Stimulated activated CD8-positive, alpha-beta memory T cell treated with anti-CD3 and anti-CD28 coated beads, Interleukin-15, amount 100 ng/mL, for 1 hour (primary cell): ENCODE measurements at places on chromosomes 11 and 22.
A peak's percentile ranks its signal among the peaks of the same experiment; 100 is the strongest.

DNA sequence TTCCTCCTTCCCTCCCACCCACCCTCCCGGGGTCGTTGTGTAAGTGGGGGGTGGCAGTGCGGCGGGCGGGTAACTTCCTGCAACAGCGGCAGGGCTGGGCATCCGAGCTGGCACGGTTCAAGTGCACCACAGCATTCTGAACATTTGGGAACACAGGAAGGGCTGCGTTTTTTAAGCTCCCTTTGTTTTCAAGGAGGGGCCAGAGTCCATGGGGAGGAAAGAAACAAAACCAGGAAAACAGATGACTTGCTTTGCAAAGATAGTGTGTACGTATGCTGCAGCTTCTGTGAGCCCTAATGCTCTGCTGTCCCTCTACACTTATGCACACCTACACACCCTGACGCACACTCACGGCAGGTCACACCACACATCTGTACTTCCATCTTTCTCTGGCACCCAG, 152.5 kb downstream of the FBXO7 start:
- no peak for DNase-seq

- no peak for DNase-seq
Observed at GRCh38 chr11:102911758-102912481, 37.1 kb upstream of the MMP12 start.

DNA sequence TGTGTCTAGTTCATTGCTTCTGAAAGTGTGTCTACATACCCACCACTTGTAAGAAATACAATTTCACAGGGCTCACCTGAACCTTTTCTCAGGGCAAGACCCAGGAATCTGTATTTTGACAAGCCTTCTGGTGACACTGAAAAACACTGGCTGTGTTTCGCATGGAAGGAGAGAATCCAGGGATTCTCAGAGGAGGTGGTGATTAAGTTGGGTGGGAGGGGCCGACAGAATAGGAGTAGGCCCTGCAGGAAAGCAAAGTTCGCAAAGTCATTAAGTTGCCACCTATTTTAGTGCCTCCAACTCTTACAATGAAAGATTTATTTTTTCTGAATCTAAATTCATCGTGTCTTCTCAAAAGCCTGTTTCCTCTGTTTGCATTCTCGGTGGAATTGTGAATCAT, 186.8 kb downstream of the FAT3 start:
- DNase-seq = no peak

- no peak for DNase-seq
Observed at GRCh38 chr22:49299821-49300231, 527.8 kb downstream of the BRD1 start.

DNA sequence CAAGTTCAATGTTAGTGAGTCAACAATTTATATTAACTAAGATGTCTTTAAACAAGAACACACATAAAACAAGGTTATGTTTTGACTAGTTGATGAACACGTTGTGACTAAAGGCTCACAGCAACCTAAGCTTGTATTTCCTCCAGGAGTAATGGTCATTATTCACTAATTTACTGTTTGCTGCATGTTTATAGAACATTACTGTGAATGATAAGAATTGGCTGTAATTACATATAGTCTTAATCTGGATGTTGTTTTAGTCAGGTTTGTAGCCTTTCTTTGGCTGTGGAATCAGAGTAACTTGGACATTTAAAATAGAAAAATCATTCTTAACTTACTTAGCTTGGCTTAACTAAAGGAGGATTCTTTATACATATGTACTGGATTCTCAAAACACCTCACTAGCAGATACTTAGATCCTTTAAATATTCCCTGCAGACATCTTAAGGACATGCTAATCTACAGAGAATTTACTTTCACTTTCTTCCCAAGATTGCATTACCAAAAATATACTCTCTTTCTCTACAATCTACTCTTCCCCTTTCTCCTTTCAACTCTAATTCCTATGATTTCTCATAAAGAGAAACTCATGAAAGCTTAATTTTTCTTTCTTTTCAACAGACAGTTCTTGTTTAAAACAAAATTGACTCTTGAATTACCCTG, 319.7 kb upstream of the CTSC start:
- DNase-seq = no peak

- no peak for DNase-seq
Observed at GRCh38 chr11:102253020-102253715, 64.1 kb upstream of the BIRC3 start.

DNA sequence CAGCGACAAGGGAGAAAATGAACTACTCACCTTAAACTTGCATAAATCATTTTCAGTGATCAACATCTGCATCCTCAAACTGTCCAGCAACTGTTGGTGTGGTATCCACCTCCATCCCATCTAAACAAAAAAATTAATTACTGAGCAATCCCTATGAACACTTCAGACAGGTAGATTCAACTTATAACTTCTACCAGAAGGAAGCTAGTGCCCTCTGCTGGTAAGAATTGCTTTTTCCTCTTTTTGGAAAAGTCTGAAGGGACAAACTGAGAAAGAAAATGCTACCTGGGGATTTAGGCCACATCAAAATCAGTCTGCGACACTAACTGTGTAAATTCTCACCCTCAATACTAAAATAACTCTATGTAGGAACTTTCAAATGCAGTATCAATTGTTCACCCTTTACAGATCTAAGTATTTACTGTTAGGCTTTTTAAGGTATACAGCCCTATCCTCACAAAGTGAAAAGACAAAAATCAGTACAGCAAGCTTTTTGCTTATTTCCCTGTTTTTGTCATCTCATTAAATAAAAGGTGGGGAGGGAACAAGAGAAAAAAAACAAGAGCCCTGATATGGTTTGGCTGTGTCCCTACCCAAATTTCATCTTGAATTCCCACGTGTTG, 17.9 kb downstream of the CLNS1A start:
- DNase-seq = no peak

GRCh38 chr22:30193031-30193775, 53.4 kb downstream of the LIF start:
- DNase-seq = no peak

DNA sequence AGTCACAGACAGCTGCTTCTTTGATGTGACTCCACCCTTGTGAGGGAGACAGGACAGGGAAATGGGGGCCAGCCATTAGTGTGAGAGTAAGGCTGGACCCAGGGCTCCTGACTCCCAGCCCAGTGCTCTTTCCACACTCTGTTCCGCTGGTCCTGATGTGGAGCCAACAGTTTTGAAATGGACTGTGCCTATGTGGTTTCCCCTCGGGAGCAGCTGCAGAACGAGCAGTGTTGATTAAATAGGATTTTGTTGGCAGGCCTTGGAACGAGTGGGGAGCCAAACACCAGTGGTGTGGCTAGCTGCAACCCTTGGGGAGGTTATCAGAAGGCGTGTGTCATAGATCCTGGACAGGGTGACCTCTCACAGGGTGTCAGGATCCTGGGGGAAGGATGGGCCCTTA, 66.5 kb upstream of the AMPD3 start:
- DNase-seq = no peak

GRCh38 chr11:36510594-36510942, 496 bp upstream of the TRAF6 start:
- no peak for DNase-seq

DNA sequence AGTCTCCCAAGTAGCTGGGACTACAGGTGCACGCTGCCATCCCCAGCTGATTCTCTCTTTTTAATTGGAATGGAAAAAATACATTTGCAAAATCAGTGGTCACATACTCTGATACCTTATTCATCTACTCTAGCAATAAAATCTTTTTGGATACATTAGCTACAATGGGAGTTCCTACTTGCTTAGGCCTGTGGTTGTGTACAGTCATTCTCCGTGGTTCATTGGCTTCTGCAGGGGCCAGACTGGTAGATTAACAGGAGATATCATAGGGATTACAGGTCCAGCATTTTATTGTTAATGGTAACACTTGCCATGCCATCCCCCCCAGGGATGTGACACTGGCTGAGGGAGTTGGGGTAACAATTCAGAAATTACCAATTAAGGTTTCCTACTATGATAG, 140.0 kb downstream of the ADAMTS15 start:
- no peak for DNase-seq

- no peak for DNase-seq
Observed at GRCh38 chr11:123145661-123146060, 49.4 kb downstream of the CLMP start.

DNA sequence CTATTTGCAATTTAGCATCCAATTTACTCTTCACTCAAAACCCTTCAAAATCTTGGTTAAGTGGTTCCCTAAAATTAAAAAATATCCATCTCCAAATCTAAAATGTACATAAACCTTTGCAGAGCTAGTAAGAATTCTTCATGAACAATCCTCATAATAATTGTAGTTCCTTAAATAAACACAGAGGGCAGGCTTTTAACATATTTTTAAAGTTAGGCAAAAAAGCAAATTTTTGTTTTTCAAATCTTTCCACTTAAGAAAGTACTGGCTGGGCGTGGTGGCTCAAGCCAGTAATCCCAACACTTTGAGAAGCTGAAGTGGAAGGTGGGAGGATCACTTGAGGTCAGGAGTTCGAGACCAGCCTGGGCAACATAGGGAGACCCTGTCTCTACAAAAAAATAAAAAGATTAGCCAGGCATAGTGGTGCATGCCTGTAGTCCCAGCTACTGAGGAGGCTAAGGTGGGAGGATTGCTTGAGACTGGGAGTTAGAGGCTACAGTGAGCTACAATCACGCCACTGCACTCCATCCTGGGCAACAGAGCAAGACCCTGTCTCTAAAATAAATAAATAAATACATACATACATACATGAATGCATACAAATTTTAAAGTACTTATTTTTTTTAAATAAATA, 25.1 kb upstream of the PLAAT3 start:
- no peak for DNase-seq

GRCh38 chr11:94546886-94547285, 3.2 kb downstream of the FUT4 start:
- DNase-seq = no peak

DNA sequence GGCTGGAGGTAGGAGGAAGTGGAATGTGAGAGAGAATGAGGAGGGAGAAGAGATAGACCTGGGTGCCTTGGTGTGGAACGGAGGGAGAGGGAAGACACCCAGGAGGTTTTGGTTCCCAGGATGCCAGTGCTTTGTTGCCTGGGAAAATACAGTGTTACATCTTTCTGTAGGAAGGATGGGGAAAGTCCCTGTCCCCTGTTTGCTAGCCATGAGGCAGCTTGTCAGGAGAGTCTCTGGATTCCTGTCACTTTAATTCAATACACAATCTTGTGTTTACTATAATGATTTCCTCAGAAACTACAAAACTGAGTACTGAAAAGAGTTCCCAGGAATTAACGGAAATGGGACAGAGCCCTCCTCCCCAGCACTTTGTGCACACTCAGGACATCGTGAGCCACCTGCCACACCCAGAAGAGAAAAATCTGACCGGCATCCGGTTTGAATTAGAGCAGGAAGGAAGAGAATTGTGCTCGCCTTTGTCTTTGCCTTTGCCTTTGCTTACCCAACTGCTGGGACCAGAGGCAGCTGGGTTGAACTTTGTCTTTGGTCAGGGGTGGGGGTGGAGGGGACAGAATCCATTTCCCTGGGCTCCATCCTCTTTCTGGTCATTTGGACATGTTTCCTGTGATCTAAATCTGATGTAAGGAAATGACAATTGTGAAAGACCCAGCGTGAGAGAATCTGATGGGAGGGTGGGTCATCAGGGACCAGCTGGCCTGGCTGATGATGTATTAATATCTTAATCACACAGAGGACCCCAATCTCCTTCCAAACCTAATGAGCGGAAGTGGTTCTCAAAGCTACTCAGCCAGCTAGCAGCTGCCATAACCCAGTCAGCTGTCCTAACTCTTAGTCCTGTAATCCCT, 1.3 kb upstream of the LIMK2 start:
- no peak for DNase-seq

- no peak for DNase-seq
Observed at GRCh38 chr11:120211522-120212258, 858 bp downstream of the OAF start.

- no peak for DNase-seq
Observed at GRCh38 chr22:20647586-20648305, 126.2 kb upstream of the SERPIND1 start.

- DNase-seq = no peak
Observed at GRCh38 chr11:117794772-117795629, 2.0 kb downstream of the DSCAML1 start.

DNA sequence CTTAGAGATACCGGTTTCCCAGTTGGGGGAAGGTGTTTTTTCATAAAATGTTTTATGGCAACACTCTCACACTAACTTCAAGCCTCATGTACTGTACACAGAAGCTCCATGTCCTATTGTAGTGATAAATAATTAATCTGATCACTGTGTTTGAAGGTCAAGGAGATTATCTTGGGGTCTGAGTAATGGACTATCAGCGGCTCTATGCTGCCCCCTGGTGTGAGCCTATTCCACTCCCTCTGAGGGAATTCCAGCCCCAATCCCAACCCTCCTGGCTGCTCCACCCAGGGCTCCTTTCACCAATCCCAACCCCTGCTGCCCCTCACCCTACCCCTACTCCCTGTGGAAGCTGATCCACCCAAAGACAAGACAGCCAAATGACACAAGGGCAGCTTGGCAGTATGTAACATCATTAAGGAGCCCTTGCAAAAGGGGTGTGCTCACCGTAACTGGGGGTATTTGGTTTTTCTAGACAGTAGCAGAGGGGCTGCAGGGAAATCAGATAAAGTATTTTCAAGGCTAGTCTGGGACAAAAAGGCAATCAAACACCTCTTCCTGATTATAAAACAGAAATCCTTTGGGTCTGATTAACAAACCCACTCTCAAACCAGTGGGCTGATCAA, 22.3 kb downstream of the HPS4 start:
- DNase-seq = peak; percentile 15

GRCh38 chr11:1330473-1330872, 21.0 kb upstream of the TOLLIP start:
- no peak for DNase-seq

DNA sequence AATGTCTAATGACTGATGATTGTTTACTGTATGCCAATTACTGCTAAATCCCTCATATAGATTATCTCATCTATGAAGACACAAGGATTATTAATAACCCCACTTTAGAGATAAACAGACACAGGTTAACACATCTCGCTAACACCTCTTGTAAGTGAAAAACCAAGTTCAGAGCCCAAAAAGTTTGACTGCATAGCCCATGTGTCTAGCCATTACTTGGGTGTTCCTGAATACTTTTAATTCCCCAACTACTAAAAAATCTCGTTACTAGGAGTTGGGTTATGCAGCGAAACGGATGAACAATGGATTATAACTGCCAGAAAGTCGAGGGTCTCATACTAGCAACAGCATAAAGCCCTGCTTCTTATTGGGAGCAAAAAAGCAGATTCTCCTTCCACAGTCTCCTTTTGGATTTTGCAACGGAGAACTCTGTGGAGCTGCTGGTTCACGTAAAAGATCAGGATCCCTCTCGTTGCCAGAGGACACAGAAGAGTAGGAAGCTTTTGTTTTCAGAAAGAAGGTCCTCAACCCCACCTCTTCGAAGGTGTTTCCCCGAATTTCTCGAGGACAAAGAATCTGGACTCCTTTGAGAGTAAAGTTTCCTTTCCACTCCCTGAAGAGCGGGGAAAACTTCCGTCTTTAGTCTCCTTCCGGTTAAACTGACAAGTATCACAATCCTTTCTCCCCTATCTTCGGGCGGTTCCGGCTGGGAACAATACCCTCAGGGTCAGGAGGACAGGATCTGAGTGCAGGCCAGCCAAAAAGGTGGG, 979 bp downstream of the ZBED5 start:
- no peak for DNase-seq

GRCh38 chr11:118892514-118892913, 8.8 kb downstream of the CXCR5 start:
- no peak for DNase-seq
